Effector memory CD8-positive, alpha-beta T cell (primary cell): ENCODE measurements at places on chromosomes 2 and 18.

DNA sequence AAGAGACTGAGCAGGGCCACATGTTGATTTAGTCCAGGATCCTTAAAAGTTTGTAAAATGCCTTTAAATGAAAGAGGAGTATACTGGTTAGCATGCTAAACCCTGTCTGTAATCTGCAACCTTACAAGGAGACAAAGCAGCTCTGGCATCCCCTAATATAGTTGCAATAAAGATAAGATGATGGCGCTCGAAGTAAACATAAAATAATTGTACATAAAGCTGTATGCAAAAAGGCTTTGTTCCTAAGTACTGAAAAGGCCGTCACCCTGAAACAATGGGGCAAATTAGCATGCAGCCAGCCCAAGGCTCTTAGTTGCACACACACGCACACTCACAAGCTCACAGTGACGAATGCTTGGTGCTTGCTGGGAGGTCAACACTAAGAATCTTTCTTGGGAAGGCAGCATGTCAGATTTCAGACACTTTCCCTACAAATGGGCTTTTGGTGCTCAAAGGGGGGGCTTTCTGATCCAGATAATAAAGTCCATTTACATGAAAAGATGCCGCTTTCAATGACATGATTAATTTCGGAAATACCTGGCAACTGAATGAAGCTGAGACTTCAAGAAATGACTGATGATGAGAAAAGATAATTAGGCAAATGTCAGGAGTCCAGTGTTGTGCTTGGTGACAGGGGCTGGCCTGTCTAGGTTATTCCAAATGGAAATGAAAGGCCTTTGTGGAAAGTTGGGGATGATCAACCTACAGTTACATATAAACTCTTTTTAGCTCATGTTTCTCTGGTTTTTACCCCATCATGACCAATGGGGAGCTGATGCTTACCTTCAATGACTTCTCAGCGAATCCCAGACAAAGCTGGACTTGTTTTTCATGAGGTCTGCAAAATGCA is 370.3 kb downstream of the MEIS1 start:
- no peak for DNase-seq

- DNase-seq = no peak
Observed at GRCh38 chr2:99900556-99900955, 241.8 kb downstream of the AFF3 start.

DNA sequence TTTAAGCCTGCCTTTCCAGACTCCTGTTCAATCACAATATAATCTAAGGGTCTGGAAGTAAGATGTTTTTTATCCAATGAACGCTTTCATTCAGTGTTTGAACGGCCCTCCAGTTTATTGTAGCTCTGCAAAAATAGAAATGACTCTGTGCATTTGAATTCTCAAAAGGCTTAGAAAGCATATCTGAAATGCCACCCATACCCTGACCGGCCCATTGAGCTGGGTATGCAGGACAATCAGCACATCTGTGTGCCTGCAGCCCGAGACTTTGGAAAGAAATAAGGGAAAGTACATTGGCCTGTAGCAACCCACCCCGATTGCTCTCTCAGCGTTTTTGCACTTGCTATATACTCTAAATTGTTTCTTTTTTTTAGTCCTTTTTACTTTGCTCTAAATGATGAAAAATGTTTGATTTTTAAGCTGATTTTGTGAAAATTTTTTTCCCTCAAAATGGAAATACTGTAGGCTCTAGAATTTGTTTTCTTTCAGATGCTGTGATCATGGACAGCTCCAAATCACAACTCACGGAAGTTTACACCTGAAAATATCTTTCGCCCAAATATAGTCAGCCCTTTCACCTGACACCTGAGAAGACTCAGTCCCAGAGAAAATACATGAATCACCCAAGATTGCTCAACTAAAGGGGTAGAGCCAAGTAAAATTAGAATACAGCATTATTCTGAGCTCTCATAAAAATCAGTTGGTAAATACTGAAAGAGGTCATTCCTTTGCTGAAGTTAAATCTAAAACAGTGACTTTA is 194.5 kb upstream of the SIX3 start:
- DNase-seq = no peak

GRCh38 chr2:172433144-172433543 is 5.8 kb downstream of the ITGA6 start:
- no peak for DNase-seq

GRCh38 chr18:76619621-76620315 is 124.7 kb upstream of the ZNF516 start:
- no peak for DNase-seq

GRCh38 chr18:68956650-68957049 is 158.8 kb downstream of the CCDC102B start:
- no peak for DNase-seq

- no peak for DNase-seq
Observed at GRCh38 chr2:111620281-111620680, 263.7 kb downstream of the ANAPC1 start.

DNA sequence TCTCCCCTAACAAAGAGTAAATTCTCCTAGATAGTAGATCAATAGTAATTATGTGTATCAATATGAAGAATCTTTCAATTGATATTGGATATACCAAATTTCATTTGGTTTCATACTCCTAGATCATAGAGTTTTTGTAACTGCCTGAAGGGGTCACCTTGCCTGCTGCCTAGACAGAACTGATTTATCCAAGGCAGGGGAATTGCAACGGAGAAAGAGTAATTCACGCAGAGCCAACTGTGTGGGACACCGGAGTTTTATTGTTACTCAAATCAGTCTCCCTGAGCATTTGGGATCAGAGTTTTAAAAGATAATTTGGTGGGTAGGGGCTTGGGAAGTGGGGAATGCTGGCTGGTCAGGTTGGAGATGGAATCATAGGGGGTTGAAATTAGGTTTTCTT is 92.2 kb upstream of the SLC8A1 start:
- no peak for DNase-seq

DNA sequence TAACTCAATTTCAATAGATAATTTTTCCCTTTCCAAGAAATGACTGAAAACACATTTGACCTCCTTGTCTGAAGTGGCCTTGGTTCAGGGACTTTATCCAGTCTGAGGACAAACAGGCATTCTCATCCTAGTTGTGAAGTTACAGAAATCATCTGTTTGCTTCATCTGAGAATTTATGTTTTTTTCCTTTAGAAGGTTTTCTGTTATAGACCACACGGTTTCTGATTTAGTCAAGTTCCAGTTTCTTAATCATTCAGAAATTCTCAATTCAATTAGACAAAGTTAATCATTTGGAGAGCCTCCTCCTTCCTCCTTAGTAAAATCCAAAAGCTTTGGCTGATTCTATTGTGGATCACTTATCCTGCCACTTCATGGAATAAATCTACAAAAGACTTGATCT is 60.9 kb downstream of the ICOS start:
- DNase-seq = no peak

- DNase-seq = no peak
Observed at GRCh38 chr2:203852760-203853159, 14.8 kb upstream of the CTLA4 start.

GRCh38 chr2:238598802-238599530 is 172.2 kb downstream of the ASB1 start:
- no peak for DNase-seq

GRCh38 chr18:52531836-52532235 is 191.8 kb downstream of the DCC start:
- DNase-seq = no peak

DNA sequence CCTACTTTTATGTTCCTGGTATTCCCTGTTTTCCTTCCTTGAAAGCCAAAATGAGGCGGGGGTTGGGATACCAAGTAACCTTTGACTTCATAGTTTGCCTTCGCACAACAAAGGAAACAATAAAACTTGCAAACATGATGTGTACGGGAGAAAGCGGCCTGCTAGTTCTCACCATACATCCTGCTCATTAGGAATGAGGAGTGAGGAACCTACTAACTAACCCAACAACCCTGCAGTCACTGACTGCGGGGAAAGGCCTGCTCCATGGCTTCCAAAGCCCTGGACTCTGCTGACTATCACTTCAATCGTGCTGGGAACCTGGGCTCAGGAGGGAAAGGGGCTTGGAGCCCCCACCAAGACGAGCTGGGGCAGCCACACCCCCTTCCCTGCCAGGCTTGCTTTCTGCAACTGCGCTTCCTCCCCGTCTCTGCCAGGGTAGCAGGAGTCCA is 24.2 kb downstream of the RPL31 start:
- no peak for DNase-seq

DNA sequence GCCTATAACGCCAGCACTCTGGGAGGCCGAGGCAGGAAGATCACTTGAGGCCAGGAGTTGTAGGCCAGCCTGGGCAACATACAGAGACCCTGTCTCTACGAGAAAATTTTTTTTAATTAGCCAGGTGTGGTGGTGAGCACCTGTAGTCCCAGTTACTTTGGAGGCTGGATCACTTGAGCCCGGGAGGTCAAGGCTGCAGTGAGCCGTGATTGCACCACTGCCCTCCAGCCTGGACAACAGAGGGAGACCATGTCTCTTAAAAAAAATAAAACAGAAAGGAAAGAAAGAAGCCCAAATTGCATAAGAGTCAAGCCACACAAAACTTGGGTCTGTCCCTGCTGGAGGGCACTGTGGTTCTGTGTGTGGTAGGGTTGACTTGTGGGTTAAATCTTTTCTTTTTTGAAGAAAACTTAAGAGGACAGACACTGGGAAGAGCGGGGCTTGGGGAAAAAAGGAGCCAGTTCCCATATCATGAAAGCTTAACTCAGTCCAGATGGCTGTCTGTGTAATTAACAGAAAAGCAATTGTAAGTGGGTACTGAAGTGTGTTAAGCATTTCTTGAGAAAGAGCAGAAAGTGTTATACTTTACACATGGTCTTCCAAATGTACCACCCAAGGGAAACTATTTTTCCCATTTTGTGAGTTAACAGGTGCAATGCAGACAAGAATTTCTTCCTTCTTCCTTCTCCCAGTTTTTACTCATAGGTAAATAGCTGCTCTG is 115.1 kb downstream of the ALPK2 start:
- DNase-seq = no peak

- no peak for DNase-seq
Observed at GRCh38 chr2:238285653-238286082, 2.7 kb downstream of the PER2 start.

- no peak for DNase-seq
Observed at GRCh38 chr2:36476411-36476810, 120.8 kb downstream of the CRIM1 start.

DNA sequence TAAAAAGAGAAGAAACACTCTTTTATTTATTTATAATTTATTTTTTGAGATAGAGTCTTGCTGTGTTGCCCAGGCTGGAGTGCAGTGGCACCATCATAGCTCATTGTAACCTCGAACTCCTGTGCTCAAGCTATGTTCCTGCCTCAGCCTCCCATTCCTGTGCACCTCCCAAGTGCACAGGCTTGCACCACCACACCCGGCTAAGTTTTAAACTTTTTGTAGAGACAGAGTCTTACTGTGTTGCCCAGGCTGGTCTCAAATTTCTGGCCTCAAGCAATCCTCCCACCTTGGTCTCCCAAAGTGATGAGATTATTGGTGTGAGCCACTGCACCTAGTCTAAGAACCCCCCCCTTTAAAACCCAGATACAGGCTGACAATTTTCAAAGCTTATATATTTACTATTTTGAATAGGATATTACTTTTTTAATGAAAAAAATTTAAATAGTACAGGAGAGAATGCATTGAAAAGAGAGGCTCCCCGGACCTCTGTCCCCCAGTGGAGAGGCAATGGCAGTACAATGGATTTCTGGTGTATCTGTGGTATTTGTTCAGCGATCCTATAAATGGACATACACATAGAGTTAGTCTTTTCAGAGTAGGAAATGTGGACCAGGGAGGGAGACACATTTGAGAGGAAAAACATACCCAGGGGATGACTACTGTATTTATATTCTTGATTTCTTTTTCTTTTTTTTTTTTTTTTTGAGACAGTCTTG is 48.1 kb upstream of the CNOT11 start:
- DNase-seq = no peak

DNA sequence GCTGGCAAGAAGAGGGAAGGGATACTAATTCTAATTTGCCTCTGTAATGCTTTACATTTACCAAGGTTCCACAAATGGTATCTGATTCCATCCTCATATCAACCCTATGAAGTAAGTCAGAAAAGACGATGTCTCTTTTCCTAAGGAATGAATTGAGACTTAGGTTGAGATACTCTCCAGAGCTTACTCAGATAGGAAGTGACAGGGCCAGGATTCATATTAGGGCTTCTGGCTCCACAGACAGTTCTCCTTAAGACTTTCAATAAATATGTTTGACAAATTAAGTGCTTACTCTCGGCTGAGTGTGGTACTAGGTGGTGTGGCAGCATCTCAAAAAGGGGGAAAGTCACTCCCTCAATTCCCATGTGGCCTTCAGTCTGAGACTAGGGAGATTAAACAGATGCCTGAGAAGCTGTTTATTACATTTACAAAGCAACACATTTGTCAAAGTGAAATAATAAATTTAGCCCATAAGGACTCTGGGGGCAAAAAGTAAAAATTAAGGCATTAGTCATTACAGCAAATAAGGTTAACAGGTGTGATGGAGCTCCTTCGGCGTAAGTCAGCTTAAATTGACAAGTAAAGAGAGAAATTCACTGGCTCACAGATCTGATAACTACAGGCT is 14.2 kb downstream of the CDK15 start:
- no peak for DNase-seq

GRCh38 chr18:3806656-3807055 is 356.7 kb downstream of the TGIF1 start:
- DNase-seq = no peak

DNA sequence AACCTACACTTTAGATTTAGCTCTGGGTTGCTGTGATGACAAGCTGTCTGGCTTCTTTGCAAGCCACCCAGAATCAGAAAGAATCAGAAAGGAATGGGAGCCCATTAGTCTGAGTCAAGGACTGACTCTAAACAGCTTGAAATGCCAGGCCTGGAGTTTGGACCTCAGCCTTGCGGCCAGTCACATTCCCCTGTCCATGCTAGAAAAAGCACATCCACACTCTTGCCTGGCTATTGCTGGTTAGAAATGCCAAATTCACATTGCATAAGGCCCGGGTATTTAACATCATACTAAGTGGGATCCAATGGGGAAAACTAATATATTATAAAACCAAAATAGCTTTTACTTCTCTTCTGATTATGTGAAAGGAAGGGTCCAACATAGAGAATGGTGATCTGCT is 756.8 kb upstream of the KLHL29 start:
- no peak for DNase-seq

DNA sequence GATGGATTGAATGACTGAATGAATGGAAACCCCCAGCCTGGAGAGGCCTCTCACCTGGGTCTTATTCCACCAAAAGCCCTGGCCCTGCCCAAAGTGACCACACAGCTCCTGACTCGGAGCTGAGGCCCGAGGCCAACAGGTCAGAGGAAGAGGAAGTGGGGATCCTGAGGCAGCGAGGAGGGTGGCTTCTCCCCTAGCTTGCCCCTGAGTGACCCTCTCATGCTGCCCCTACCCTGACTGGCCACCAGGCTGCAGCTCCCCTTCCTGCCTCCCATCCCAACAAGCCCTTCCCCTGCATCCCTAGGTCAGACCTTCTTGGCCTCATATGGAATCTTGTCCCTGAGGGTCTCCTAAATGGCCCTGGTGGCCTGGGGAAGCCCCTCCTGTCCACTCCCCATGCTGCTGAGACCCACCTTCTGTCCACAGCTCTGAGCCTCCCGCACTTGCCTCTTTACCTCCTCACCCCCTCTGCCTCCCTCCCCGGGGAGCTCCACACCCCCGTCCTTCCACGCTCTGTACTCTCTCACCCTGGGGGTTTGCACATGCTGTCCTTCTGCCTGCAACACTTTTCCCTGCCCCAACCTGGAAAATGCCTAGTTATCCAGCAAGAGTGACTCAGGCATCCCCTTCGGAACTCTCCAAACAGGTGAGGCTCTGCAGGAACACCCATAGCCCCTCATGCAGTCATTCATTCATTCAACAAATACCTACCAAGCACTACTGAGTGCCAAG is 134.8 kb upstream of the HDAC4 start:
- DNase-seq = no peak
